Muscle of leg (tissue), 16 donors: ENCODE measurements at places on chromosomes 6 and 20. TPM values are rescaled to one million over a fixed set of nuclear protein-coding genes. Genes with fewer than 3 reads are reported as not detected.

DNA sequence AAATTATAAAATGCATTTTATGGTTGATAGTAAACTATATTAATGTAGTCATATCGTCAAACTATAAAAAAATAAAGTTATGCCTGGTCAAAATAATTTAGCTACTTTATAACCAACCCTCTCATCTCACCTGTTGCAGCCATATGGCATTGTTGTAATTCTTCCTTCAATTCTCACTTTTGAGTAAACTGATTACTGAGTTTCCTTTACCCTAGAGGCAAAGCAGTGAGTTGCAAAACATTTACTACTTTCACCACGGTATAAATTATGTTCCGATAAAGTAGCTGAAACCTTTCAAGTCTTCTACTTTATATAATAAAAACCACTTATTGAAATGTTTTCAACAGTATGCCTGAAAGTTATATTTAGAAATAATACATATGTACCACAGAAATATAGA is 113.8 kb downstream of the AHI1 start:
- DNase-seq, result no peak

- no peak for DNase-seq
Measured at GRCh38 chr20:36105711-36106226, 48.8 kb upstream of the EPB41L1 start.

- DNase-seq, result peak; percentile 36
Measured at GRCh38 chr6:108741331-108741989, 106.8 kb upstream of the ARMC2 start.

- DNase-seq, result no peak
Measured at GRCh38 chr6:139708337-139709199, 334.1 kb upstream of the CITED2 start.

Gene COL21A1
- 101 TPM for total RNA-seq

DNA sequence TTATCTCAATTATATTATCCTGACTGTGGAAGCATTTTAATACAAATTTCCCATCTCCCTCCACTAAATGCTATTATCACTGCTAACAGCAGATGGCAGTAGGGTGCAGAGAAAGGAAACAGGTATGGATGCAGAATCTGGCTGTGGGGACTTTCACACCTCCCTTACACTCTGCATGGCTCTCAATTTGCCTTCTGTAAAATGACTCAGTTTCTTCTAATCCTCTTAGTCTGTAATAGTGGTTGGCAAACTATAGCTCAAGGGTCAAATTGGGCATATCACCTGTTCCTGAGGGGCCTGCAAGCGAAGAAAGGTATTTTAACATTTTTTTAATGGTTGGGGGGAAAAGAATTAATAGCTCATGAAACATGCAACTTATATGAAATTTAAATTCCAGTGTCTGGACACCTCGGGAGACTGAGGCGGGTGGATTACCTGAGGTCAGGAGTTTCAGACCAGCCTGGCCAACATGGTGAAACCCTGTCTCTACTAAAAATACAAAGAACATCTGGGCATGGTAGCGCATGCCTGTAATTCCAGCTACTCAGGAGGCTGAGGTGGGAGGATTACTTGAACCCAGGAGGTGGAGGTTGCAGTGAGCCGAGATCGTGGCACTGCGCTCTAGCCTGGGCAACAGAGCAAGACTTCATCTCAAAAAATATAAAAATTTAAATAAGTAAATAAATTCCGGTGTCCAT is 83.5 kb downstream of the ZMYND8 start:
- peak; percentile 88 for DNase-seq

Gene LRRC73
- total RNA-seq, result 0.22 TPM

- DNase-seq, result no peak
Measured at GRCh38 chr6:53038141-53038540, 27.1 kb upstream of the FBXO9 start.

DNA sequence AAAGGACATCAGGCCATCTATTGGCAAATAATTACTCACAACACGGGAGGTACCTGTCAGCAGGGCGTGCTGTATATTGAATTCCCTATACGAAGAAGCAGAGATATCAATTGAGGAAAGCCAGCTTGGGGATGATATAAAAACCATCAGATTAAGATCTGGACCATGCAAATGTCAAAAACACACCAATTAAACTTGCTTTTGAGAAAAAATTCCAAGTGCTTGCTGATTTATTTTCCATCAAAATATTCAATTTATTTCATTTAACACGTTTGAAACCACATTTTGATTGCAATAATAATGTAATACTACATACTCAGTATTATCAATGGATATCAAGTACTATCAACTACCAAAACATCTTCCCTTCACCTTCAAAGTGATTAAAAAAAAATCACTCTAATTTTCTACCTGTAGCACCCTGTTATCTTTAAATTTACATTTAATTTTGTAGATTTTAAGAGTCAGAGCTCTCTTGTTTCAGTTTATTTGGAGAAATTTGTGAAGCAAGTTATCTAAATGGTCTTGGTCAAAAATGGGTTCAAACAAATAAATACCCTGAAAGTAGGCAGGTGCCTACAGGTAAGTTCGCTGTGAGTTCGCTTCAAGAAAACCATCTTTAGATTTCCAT is 6.8 kb upstream of the TBX18 start:
- DNase-seq, result no peak
